T-cell (primary cell): ENCODE measurements at places on chromosomes 1 and 21.

GRCh38 chr1:11522400-11523235 is 43.7 kb downstream of the DISP3 start:
- DNase-seq: no peak

DNA sequence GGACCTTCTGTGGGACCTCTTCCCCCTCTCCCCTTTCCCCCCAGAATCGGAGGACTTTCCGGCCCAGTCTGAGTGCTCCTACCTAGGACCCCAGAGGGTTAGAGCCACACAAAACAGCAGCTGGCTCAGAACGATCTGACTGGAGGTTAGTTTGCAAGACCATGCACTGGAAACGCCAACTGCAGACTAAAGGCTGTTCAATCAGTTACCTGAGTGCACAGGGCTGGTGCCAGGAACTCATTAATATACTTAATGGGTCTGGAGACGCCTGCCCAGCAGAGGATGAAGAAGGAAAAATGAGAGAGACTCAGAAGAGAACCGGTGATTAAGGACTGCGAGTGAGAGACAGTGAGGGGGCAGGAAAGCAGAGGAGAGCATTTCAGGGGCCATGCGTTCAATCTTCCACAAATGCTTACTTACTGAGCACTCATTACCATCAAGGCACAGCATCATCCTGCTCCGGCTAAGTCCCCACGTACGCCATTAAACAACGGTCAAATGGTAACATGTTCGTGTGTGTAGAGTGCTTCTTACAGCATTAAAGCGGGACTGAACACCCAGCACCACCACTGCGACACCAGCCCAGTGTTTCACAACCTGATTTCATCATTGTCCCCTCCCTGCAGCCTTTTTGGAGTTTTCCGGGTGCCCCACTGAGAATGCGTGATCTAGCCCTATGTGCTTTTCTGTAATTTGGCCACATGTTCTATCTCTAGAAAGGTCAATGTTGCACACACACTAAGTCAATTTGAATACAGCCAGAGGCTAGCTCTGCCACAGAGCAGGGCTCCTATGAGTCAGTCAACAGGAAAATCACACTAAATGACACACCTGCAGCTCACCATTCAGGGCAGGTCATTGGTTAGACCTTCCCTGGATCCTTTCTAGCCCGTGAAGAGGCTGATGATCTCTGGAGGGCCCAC is 7.6 kb downstream of the ENO1 start:
- no peak for DNase-seq

DNA sequence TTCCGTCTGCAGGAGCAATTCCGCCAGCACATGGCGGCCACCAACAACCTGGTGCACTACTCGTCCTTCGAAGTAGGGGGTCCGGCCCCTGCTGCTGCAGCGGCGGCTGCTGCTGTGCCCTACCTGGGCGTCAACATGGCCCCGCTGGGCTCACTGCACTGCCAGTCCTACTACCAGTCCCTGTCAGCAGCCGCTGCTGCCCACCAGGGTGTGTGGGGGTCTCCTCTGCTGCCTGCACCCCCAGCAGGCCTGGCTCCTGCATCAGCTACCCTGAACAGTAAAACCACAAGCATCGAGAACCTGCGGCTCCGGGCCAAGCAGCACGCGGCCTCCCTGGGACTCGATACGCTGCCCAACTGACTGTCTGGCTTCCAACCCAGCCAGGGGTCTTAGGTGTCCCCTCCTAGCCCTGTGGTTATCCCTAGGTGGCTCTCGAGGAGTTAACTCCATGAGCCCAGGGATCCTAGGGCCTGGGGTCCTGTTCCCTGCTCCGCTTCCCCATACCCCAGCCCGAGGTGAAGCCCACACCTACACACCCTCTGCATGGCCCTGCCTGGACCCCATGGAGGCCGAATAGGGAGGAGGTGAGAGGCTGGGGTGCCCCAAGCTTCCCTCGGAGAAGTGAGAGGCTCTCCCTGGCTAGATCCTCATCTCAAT is 22.6 kb downstream of the DMBX1 start:
- no peak for DNase-seq

DNA sequence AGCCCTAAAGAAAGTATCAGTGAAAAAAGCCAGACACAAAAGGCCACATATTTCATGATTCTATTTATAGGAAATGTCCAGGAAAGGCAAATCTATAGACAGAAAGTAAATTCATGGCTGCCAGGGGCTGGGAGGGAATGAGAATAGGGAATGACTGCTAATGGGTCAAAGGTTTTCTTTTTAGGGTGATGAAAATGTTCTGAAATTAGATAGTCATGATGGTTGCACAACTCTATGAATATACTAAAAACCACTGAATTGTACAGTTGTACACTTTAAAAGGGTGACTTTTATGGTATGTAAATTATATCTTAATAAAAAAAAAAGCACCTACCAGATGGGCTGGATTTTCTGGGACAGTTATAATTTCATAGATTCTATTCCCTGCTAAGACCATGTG is 114.8 kb downstream of the CNIH3 start:
- no peak for DNase-seq

- DNase-seq: no peak
Observed at GRCh38 chr1:152543820-152544219, 22.8 kb downstream of the LCE3E start.

DNA sequence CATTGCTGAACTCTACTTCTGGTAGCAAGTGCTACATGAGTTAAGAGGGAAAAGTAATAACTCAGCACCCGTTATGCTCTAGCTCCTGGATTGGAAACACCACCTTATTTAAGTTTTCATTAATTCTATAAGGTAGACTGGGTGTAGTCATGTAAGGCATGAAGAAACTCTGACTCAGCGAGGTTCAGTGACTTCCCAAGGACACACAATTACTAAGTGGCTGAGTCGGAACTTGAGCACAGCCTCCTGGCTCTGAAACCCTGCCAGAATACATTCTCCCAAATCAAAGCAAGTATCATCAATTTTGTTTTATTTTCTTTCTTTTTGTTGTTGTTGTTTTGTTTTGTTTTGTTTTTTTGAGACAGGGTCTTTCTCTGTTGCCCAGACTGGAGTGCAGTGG is 29.1 kb upstream of the SCCPDH start:
- DNase-seq: no peak

DNA sequence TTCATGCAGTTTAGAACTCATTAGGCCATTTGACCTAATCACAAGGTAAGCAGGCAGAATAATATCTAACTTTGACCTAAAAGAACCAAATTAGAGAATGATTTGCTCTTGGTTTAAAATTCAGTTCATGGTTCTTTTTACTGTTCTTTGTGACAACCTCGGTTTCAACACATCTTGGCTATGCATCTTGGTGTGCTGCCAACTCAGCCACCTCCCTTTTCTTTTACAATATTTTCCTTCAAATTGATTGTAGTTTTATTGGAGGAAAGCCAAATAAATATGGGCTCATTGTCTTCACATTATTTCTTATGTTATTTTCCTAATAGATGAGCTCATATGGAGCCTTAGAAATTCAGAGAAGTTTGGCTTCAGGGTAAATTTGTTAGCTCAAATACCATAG is 338.3 kb downstream of the SIPA1L2 start:
- no peak for DNase-seq

GRCh38 chr21:44947930-44948331 is 8.1 kb downstream of the SLX9 start:
- no peak for DNase-seq

- DNase-seq: no peak
Observed at GRCh38 chr1:207202480-207202879, 98.4 kb downstream of the C4BPA start.
